ENCODE measurements at places on chromosomes 3 and 15. TPM values are rescaled to one million over a fixed set of nuclear protein-coding genes. Genes with fewer than 3 reads are reported as not detected.

The CCR2 gene
- not detected for total RNA-seq

DNA sequence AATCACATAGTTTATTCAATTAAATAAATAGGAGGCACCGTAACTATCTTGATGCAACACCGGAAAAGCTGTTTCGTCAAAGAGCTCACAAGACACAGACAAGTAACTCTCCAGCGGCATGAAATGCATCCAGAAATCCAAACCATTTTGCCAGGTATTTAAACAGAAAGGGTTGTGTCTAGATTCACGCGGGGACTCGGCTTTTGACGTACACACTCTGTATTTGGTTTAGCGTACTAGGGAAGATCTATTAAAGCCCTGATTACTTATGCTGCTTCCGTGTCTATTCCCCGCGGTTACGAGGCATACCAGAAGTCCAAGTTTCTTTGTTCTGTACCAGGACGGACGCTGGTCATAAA is 718 bp downstream of the BNIP2 start:
- DNase-seq: no peak
- H3K4me3 ChIP-seq: peak overlapping the region; percentile 96
- no peaks in the 10 kb centered on the region for H3K27me3 ChIP-seq
- H3K27ac ChIP-seq: peak overlapping the region; percentile 98
- peaks cover 4% of the 10 kb centered on the region for H3K36me3 ChIP-seq

- H3K4me1 ChIP-seq: no peaks in the 10 kb centered on the region
- H3K36me3 ChIP-seq: no peaks in the 10 kb centered on the region
Measured at GRCh38 chr15:91253605-91254004, 153.5 kb downstream of the SV2B start.

The DLL4 gene
- 0.31 TPM for total RNA-seq

- H3K36me3 ChIP-seq: peaks cover 6% of the 10 kb centered on the region
- H3K4me1 ChIP-seq: peaks cover 23% of the 10 kb centered on the region
- H3K27me3 ChIP-seq: no peaks in the 10 kb centered on the region
- DNase-seq: peak; percentile 78
- peak overlapping the region; percentile 90 for H3K27ac ChIP-seq
- H3K4me3 ChIP-seq: no peak overlapping the region
Measured at GRCh38 chr3:50708620-50709019, 33.9 kb downstream of the DOCK3 start.

- DNase-seq: no peak
- no peaks in the 10 kb centered on the region for H3K36me3 ChIP-seq
- no peaks in the 10 kb centered on the region for H3K27me3 ChIP-seq
- H3K4me1 ChIP-seq: no peaks in the 10 kb centered on the region
- H3K4me3 ChIP-seq: no peak overlapping the region
- H3K27ac ChIP-seq: no peak overlapping the region
Measured at GRCh38 chr3:84236261-84236660, 722.5 kb upstream of the CADM2 start.

GRCh38 chr15:95565690-95566089 is 764.8 kb upstream of the NR2F2 start:
- H3K4me3 ChIP-seq: no peak overlapping the region
- H3K36me3 ChIP-seq: no peaks in the 10 kb centered on the region
- no peak for DNase-seq
- H3K4me1 ChIP-seq: peaks cover 11% of the 10 kb centered on the region
- no peak overlapping the region for H3K27ac ChIP-seq

Data from mesothelial cell of epicardium (in vitro differentiated cells).